NCI-H524 treated with DMSO at 0.1 percent for 48 hours (cell line): ENCODE measurements at places on chromosomes 12 and 14.
A peak's percentile ranks its signal among the peaks of the same experiment; 100 is the strongest.

- peak; percentile 22 for DNase-seq
Measured at GRCh38 chr12:39272871-39273655, 169.9 kb downstream of the KIF21A start.

DNA sequence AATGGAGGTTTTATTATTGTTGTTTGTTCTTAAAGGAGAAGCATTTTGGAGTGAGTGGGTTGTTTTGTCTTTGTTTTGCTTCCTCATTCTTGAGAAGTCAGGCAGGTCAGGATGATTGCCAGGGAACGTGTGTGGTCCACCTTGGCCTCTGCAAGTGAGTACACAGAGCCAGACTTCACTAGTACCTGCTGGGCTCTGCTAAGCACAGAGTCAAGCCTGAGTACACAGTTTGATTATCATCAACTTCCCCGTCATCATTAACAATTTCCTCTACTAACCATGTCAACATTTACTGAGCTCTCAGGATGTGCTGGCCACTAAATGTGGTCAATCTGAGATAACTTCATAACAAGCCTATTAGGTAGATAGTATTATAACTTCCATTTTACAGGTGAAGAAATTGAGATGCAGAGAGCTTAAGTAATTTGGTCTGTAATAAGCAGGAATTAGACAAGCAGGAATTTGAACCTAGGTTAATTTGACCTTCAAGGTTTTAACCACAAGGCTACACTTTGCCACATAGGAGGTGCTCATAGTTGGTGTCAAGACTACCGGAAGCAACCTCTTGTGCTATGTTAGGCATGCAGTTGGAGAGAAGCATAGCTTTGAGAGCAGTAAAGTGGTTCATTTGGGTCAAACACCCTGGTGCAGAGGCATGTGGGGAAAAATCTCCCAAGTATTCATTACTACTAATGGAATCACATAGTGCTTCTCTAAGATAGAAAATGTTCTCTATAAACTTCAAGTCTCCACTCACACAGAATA, 178.3 kb downstream of the NUAK1 start:
- no peak for DNase-seq

- no peak for DNase-seq
Measured at GRCh38 chr14:31263485-31264133, 56.0 kb upstream of the HECTD1 start.

DNA sequence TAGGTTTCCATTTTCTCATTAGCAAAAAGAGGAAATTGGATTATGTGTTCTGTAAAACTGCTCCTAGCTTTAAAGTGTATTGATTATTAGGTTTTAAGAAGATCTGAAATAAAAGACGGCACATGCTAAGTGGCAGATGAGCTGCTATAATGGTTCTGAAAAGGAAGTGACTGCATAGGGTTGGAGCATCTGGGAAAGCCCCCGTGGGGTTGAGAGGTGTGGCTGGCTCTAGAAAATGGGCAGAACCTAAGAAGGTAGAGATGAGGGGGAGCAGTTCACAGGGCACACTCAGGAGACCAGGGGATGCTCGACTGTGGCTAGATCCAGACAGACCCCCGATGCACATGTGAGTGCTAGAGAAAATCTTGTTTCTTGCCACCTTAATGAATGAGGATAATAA, 1.9 kb downstream of the IFNG-AS1 start:
- DNase-seq, result no peak

GRCh38 chr12:51351913-51352532, 5.5 kb upstream of the CELA1 start:
- no peak for DNase-seq

DNA sequence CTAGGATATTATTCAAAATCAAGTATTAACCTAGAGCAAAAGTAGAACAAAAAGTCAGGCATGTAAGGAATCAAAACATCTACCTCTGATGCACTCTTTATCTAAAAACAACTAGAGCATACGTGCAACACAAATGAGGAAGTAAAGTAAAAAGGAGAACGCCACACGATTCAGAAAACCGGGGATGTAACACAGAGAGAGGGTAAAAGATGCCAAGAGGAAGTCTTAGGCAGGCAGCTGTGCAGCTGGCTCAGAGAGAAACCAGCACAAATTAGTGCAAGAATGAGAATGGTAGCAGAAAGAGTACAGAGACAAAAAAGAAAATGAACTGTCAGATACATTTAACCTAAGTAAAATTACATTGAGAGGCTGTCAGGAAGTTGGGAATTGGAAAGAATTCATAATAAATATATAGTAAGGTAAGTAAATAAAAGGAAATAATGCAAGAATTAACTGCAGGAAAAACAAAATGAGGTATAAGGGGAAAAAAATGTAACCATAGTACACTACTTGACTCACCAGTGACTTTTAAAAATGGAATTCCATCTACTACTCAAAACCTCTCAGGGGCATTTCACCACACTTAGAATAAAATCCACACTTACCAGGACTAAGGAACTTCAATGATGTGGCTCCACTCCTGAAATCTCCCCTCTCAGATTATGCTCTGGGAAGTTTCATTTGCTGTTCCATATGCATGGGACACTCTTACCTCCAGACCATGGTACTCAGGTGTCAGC, 17.1 kb downstream of the BCAT1 start:
- DNase-seq, result no peak

DNA sequence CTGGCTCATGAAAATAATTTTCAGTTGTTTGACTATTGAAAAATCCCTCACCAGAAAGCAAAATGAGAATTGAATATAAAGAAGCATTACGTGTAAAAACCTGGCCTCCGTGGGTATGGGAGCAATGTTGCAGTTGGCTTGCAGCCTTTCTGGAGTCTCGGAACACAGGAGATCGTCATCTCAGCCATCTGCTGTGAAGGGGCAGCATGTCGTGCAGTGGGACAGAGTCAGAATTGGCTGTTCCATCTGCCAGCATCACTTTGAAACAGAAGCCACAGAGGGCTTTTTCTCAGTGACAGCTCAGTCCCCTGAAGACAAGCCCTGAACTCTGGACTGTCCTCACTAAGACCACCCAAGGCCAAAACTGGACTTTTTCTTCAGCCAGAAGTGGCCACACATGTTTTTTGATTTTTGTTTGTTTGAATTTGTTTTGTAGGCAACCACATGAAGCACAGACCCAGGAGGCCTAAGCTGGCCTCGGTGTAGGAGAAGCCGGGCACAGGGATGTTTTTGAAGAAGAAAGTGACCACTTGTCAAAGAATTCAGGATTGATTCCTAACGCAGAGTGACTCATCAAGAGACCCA, 170.8 kb upstream of the DYRK2 start:
- DNase-seq, result peak; percentile 57

GRCh38 chr14:70045844-70046535, 142.8 kb downstream of the SLC8A3 start:
- DNase-seq, result peak; percentile 73

GRCh38 chr12:111170543-111170942, 198.4 kb downstream of the PHETA1 start:
- DNase-seq, result no peak

DNA sequence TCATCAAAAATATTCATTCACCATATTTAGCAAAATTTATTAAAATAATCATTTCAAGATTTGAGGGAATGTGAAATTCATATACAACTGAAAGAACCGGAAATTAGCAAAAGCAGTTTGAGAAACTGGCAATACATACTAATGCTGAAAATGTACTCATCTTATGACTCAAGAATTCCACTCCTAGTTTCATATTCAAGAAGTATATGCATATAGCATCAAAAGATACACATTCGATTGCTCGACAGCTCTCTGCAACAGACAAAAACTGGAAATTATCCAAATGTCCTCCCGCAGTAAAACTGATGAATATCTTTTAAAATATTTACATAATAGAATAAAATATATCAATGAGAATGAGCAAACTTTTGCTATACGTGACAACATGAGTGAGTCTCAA, 189.2 kb upstream of the MGAT4C start:
- DNase-seq, result no peak

DNA sequence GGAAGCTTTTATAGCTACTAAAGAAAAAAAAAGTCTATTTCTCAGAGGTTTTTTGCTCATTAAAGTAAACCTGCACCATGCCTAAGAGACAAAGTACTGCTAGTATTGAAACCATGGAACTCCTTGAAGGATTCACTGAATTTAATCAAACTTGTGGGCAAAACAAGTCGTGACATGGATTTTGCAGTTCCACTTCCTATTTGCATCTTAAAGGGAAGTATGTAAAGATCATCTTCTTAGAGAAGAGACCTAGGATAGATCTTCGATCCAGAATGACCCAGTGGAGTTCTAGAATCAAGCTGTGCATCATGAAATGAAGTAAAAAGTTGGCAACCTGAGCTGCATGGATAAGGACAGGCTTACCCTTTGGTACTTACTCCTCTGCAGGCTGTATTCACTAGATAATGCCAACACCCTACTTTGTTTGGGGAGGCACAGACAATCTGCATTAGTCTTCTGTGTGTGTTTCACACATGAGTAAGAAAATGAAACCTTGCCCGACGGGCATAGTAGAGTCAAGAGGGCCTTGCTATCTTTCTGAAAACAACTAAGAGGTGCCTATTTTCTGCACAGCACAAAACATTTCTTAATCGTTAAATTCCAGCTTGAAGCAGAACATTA, 1.9 kb downstream of the GNG2 start:
- no peak for DNase-seq
